ENCODE measurements at places on chromosomes 16 and 17.

DNA sequence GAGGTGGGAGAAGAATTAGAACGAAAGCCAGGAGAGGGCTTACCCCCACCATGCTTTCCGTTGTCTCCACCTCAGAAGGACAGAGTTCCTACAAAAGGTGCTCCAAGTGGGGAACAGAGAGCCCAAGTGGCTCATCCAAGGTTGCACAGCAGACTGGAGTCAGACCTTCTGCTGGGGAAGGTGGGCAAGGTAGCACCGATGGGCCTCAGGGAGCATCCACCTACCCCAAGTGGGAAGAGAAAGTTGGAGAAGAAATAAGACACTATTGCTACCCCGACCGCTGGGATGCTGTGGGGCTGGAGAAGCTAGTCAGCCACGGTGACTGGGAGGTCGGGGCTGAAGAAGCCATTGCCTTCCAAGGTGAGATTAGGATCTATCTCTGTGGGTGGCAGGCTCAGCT is 21.5 kb downstream of the UNC119 start:
- no peak for DNase-seq

DNA sequence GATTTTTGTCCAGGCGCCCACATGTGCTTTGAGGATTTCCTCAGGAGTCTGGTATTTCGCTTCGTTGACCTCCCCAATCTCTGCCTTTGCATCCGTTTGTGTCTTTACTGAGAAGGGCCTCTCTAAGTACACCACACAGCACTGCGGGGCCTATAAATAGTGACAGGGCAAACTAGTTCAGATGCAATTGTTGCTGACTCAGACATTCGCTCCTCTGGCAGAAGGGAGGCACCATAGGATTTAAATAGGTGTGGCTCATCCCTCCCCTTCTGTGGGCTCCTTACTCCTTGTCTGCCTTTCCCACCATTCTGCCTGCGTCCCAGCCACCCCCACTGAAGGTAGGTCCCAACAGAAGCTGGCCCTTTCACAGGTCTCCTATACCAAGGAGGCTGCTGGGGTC is 192.3 kb downstream of the SHISA9 start:
- no peak for DNase-seq

DNA sequence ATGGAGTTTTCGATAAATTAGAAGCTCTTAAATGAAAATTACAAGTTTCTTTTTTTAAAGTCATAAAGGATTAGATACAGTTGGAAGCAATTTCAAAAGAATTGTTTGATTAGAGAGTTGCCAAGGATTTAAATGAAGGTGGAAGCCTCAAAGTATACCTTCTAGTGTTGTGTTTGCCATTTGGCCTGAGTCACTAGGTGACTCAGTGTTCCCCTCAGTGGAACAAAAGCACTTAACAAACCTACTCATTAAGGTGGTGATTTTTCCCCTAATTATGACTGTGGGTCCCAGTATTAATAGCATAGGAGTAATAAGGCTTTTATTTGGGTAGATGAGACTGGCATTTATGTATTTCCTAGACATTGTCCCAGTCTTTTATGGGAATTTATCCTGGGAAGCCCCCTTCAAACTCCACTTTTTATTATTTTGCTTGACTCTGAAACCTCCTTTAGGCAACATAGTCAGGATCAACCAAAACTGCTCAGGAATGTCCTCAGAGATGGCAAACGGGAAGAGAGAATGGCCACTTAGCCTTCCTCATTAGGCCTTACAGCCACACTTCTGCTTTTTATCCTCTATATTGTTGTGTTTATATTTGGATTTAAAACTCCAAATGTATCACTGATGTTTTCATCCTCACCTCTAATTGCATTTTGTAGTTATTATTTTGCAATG is 161.0 kb downstream of the FTO start:
- DNase-seq = no peak

GRCh38 chr16:84234321-84235241 is 5.2 kb downstream of the KCNG4 start:
- DNase-seq = no peak

DNA sequence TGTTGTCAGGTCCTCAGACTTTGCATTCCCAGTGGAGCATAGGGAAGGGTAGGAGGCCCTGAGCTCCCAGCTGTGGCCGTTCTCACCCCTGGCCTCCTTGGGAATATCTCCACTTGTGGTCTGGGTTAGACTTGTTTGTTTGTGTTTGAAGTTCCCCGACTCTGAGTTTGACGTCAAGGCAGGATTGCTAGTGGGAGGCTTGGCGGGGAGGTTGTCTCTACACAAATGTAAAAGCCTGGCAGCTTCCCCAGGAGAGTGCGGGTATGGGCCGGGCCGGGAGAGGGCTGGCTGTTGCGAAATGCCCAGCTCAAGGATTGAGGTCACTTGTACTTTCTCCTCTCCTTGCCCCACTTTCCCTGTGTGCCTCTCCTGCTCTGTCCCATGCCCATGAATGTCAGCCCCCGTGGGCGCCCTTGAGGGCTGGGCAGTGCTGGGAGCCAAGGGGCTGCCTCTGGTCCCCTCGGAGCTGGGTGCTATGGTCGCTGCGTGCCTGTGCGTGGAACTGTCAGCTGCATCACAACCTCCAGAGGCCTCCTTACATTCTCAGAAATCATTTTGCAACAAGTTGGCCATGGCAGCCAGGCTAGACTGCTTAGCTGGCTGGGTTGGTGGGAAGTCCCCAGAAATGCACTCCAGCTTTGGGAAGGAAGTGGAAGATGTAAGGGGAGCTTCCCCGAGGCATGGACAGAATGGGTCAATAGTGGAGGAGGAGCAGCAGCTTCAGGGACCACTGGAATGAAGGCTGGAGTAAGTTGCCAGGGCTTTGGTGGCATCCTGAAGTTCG is 84.3 kb downstream of the KSR1 start:
- DNase-seq = no peak

- no peak for DNase-seq
These were observed 12.4 kb downstream of the SLC7A6OS start for GRCh38 chr16:68298312-68298711.

GRCh38 chr16:74192281-74192797 is 104.3 kb upstream of the PSMD7 start:
- no peak for DNase-seq

GRCh38 chr16:66271074-66272060 is 95.1 kb upstream of the CDH5 start:
- DNase-seq = no peak

DNA sequence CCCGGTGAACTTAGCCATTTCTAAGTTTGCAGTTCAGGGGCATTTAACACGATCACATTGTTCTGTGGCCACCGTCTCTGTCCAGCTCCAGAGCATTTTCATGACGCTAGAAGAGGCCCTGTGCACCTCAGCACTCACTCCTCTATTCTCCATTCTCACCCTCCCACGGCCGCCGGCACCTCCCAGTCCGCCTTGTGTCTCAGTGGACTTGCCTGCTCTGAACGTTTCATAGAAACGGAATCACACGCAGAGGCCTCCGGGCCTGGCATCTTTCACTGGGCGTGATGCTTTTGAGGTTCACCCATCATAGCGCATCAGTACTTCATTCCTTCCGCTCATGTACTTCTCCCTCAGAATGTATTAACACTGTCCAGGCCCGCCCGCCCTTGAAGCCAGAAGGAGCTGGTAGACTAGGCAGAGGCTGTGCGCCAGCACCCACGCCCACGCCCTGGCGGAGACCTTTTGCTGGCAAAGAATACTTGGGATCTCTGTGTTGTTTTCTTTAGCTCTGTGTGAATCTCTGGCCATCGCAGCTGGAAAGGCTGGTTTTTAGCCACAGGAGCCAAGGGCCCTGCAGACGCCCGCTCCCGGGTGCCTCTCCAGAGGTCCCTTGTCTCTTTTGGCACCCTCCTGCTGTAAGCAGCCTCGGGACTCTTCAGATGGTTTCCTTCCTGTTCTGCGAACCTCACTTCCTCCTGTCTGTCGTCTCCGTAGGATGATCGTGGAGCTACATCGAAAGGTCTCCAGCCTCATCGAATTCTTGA is 23.4 kb upstream of the JPT2 start:
- no peak for DNase-seq

GRCh38 chr16:51500306-51500705 is 349.2 kb upstream of the SALL1 start:
- DNase-seq = no peak

DNA sequence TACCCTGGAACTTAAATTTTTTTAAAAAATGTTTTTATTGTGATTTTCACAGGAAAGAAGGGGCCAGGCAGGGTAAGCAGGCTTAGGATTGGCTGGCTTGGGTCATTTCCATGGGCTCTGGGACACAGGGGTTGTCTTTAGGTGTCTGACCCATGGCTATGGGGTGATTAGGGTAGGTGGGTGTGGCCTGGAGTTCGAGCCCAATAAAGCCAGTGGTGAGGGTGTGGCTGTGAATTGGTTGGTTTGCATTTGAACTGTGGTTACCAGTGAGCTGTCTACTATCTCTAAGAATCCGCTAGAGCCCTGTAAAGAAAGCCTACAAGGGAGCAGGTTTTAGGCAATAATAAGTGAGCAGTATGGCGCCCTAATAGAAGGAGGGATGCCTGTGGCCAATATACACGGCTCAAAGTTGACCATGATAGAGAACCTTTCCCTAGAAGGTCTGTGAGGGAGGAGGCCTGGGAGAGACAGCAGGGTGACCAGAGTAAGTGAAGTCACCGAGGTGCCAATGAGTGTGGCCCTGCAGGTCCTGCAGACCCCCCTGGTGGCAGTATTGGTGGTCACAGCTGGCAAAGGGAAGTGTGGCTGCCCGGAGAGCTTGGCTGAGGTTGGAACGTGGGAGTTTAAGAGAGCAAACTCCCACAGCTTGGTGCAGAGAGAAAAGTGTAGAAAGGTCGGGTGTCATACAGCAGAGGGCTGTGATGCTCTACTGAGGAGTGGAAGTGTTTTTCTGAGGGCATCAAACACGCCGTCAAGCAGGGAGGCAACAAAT is 454.0 kb downstream of the WWOX start:
- no peak for DNase-seq

DNA sequence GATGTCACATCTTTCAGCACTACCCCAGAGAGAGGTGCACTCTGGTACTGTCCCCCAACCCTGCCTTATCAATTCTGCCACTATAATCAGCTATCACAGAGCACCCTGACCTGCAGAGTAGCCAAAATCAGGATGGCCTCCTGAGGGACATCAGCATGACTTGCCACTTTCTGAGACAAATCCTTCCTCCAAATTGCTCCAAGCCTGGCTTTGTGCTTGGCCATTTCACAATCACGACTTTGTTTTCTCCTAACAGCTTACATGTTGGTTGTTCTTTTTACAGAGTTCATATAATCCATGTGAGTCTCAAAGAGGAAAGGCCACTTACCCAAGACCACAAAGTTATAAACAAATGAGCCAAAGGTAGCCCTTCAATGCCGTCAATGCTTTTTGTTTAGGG is 449.0 kb upstream of the CDH5 start:
- DNase-seq = no peak

DNA sequence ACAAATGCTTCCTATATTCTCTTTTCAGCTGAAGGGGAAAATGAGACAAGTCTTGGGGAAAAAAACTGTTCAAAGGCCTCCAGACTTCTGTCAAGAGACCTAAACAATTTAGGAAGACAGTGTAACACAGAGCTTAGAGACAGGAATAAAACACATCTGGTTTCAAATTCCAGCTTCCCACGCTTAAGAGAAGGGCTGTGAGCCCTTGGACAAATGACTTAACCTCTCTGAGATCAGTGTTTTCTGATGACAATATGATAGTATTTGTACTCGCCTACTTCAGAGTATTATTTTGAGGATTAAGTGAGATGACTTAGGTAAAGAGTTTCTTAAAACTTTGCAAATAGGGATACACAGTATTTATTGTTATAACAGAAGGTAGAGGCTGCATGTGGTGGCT is 29.5 kb downstream of the SMURF2 start:
- no peak for DNase-seq

- no peak for DNase-seq
These were observed 6.6 kb upstream of the DHRS7C start for GRCh38 chr17:9798008-9798407.

DNA sequence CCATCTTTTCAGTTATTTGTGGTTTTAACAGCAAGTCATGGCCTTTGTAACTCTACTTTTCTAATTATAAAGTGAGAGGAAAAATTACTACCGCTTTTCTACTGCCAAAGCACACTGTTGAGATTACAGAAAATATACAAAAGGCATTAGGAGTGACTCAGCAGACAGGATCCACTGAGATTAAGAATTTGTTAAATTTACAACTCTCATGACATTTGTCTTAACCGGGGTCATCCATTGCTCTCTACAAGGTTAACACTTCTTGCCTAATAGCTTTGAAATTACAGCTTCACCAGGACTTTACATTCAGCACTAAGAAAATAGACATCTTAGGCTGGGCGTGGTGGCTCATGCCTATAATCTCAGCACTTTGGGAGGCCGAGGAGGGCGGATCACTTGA is 93.4 kb downstream of the SSH2 start:
- DNase-seq = no peak

DNA sequence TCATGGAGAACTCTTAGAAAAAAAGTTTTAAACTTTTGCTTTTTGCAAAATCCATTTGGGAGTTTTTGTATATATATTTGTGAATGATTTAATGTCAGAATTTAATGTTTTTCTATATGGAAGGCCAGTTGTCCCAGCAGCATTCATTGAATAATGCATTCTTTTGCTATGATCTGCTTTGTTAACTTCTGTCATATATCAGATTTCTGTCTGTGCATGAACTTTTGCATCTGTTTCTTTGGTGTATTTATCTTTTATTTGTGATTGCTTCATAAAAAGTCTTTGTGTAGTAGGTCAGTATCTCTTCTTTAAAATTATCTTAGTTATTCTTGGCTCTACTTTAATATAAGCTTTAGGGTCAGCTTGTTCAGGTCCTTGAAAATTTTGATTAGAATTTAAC is 84.2 kb downstream of the MAP2K4 start:
- no peak for DNase-seq

DNA sequence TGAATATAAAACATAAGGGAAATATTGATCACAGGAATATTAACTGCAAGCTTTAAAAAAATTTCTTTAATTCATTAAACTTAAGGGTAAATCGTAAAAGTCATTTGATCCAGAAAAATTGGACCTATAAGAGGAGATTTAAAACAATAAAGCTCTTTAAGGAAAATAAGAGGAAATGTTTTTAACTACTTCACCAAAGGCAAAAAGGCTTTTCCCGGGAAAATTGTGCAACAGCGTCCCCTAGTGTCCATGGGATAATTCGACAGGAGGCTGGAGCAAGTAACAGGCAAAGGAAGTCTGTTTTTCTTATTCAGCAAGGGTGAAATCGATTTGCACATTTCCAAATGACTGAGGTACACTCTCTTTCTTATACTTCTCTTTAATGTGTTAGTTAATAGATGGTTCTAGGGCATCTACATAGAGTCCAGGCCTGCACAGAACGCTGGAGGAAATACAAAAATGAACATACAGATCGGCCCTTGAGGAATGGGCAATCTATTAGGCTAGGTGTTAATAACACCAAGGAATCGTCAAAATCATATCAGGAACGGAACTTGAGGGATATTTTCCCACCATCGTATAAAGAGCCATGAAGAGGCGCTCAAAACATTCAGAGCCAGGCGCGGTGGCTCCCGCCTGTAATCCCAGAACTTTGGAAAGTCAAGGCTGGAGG is 61.4 kb downstream of the ZNF18 start:
- DNase-seq = no peak

Data from DMS153 (cell line).